ENCODE measurements at places on chromosomes 3 and 15.

DNA sequence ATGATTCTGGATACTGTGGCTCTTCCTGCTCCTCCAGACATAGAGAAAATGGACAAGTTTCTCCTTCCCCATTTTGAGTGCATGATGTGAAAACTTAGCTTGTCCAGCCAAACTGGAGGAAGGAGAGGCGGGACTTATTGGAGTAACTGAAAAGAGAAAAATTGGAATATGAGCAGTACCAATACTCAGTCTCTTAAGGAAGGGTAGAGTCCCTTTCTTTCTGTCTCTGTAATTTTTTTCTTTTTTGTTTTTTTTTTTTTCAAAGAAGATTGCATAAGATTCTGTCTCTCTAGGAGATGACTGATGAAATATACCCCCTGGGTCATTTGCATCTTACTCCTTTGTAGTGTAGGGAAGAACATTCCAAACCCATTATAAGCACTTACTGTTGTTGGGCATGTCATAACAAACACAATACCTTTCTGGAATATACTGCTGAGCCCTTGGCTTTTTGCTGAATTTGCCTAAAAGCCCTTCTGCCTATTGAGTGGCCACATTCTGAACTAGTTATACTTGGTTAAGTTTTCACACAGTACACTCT is 498.1 kb upstream of the TPRG1 start:
- DNase-seq = no peak

DNA sequence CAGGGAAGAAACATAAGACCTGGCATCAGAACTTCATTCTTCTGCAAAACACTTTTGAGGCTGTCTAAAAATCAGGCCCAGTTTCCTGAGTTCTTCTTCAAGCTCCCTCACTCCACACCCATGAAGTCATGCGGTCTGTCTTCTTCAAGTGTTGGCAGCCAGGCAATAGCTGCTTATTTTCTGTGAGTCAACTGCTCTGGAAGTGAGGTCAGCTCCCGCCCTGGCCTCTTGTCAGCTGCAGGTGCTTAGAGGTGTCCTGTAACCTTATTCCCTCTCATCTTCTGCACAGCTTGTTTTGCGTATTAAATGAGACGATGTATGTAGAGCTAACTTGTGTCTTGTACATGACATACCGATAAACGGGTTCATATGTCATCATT is 226.1 kb downstream of the ADAMTS17 start:
- DNase-seq = no peak

DNA sequence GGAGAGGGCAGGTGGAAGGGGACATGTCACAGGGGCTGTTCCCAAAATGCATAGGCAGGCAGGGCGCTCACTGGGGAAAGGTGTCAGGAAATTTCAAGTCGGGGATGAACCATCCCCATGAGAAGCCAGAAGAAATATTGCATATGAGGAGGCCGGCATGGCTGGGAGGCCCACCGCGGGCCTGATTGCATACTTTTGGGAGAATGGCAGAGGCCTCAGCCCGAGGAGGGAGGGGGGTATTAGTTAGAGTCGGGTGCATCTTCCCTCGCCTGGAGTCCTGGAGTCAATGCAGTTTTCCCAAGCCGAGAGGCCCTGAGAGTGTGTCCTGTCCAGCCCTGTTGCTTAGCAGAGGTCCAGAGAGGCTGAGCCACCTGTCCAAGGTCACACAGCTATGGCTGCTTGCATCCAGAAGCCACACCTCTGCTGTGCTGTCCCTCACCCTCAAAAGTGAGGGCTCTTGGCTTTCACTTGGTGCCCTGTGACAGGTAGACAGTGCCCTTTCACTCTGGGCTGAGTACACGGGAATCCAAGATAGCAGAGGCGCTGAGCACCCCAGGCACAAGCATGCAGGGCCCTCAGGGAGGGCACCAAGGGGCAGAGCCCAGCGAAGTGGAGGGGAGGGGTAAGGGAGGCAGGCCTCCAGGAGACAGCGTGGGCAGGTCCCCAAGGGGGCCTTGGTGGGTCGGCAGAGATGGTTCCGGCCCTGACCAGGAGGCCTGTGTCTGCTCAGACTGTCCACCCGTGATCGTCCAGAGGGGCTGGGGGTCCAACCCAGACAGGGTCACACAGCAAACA is 48.5 kb downstream of the GRIP2 start:
- DNase-seq = no peak

GRCh38 chr3:86990734-86991481 is at the start of gene VGLL3:
Gene VGLL3 (minus strand): TSS chr3:86991149. CDS start chr3:86990743, 406 bp downstream.
- no peak for DNase-seq

DNA sequence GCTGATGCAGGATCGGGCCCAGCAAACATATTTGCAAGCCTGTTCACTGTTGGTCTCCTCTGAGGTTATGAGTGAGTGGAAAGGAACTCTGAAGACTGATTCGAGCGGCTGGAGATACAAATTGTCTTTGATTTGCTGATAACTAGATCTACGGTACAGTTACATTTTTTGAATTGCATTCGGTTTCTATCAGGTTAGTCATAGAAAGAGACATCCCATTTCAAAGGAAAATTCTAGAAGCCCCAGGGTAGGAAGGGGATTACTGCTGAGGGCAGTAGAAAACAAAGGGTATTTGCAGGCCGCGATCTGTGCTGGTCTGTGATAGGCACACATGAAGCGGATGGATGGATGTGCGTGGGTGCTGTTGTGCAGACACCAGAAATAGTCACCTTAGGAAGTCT is 228.4 kb downstream of the ITPR1 start:
- DNase-seq = no peak

DNA sequence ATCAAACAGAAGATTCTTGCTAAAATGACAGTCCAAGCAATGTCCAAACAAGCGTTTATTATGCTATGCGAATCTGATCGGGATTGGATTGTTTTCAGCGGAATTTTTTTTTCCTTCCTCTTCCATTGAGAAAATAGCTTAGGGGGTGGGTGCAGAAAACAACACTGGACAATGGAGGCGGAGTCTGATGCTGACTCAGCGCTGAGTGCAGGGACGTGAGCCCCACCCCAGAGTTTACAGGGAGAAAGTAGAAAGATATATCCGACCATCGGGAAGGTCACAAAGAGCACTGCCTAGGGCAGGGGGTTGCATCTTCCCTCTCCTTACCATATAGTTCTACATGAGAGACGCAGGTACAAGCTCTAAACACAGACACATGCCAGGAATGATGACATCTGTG is 117.0 kb downstream of the FOXP1 start:
- no peak for DNase-seq

DNA sequence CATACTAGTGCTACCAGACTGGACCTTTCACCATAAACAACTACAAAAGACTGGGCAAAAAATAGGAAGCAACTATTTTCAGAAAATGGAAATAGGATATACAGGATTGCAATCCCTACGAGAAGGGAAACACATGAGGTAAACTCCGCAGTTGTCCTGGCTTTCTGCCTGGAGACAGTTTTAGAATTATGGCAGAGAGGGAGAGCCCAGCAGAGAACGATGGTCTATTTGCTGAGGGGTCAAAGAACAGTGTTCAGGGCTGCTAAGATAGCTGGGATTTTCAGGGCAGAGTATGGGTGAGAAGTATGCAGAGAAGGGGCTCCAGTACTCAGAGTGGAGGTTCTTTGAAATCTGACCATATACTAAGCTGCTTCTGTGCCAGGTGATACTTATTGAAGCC is 163.4 kb downstream of the CHDH start:
- DNase-seq = no peak

DNA sequence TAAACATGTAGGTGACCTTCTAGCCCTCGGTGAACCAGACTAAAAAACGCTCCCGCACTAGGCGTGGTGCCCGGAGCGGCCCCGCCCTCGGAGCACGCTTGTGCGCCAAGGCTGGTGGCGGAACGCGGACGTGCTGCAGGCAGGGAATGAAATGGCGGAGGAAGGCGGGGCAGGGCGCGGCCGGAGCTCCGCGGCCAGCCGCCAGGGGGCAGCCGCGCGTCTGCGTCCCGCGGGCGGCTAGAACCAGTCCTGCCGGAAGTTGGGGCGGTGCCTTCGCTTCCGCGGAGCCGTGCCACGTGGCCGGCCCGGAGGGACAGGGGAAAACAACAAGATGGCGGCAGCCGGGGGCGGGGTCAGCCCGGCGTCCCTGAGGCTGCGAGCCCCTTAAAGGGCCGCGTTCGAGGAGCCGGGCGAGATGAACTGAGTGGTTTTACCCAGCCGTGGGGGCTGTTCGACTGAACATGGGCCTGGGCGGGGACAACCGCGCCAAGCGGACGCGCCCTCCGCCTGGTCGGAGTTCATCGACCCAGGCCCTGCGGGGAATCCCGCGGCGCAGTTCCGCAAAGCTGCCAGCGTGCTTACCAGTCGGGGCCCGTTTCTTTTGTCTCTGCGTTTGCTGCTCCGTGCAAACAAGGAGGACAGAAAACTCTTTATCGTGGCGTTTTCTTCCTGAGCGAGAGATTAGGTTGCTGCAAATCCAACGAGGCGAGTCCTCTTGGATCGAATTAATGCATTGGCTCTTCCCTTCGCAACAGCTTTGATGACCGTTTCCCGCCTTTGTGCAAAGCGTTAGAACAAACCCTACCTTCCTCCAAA is 90.9 kb upstream of the CHD2 start:
- DNase-seq = no peak

DNA sequence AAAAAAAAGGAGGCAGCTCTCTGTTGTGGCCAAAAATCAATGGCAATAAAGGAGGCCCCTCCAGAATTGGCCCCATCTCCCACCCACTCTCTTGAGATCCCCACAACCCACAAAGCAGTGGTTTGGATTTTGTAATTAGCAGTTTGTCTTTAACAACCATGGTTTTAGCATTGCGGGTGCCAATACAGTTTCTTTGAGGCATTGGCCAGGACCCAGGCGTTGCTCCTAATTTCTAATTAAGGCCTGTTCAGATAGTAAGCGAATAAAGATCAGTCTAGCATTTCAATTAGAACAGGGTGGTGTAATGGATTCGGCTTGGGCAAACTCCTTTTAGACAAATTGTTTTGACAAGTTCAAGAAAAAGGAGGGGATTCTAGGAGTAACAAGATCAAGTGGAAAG is 23.6 kb upstream of the UACA start:
- DNase-seq = no peak

- no peak for DNase-seq
Measured at GRCh38 chr3:139668332-139668731, 9.4 kb downstream of the NMNAT3 start.
